Activated naive CD4-positive, alpha-beta T cell treated with anti-CD3 and anti-CD28 coated beads for 36 hours (primary cell): ENCODE measurements at places on chromosomes 3 and 15.

GRCh38 chr3:44198284-44199269 is 43.1 kb upstream of the TOPAZ1 start:
- DNase-seq: peak; percentile 87

GRCh38 chr3:176208915-176209314 is 988.4 kb downstream of the TBL1XR1 start:
- no peak for DNase-seq

DNA sequence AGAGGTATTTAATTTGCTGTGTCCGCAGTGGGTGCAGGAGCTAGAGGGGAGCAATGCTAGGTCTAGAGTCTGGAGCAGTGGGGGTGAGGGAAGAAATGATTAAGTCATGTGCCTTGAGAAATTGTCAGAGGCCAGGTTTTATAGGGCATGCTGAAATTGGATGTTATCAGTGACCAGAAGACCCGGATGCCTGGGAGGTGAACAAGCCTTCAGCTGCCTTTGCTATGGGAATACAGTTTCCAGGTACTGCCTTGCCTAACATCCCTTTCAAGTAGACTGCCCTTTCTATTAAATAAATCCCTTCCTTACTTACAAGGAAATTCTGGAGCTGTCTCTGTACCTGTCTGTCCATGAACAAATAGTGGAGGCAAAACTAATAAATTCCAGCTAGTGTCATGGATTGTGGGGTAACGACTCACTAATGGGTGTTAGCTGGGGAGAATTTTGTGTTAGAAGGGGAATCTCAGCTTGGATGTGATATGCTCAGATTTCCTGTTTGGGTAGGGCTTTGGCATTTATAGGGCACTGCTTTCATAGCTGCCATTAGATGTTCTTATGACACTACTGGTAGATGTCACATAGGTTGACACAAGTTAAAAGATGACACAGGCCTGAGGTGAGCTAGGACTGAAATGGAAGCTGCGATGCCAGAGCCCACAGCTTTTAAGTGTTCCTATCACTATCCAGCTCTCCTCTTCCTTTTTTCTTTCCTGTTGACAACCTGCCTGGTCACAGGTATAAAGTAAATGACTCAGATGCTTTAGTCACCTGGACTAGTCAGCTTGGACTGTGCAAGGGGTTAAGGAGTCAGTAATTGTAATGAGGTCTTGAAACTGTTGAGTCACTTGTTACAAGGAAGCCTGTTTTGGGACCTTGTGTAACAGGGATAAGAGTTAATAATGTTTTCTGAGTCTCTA is 21.3 kb downstream of the CHD2 start:
- peak; percentile 58 for DNase-seq

DNA sequence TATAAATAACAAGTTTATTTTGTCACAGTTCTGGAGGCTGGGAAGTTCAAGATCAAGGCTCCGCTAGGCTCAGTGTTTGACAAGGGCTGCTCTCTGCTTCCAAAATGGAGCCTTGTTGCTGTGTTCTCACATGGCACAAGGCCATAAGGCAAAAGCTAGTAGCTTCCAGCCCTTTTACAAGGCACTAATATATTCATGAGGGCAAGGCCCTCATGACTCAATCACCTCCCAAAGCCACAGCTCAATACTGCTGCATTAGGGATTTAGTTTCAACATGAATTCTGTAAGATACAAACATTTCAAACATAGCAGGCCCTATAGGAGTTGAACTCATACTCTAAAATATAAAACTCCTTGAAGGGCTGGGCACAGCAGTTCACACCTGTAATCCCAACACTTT is 30.2 kb downstream of the ZBTB11 start:
- no peak for DNase-seq

DNA sequence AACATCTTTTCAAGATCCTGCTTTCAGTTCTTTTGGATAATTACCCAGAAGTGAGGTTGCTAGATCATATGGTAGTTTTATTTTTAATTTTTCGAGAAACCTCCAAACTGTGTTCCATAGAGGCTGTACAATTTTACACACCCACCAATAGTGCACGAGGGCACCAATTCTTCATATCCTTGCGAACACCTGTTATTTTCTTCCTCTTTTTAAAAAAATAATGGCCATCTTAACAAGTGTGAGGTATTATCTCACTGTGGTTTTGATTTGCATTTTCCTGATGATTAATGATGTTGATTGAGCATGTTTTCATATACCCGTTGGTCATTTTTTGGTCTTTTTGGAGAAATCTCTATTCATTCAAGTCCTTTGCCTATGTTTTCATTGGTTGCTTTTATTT is 17.6 kb upstream of the CEP152 start:
- no peak for DNase-seq

DNA sequence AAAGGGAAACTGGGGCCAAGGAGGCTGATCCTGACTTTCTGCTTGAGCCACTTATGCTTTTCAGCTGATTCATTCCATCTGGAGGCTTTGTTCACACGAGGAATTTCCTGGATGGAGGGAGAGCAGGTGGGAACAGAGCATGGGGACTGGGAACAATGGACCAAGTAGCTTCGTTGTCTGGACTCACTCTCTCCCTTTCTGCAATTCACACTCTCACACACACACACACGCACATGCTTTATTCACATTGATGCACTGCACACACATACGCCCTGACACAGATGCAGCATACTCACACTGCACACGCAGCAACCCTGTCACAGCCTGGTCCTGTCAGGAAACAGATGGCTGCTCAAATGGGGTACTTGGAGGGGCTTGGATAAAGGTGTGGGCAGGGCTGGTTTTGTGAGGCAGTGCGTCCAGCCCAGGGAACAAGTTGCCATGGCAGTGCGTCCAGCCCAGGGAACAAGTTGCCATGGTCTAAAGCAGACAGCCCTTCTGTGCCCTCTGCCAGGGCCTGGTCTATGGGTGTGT is 19.8 kb upstream of the CHCHD6 start:
- no peak for DNase-seq

DNA sequence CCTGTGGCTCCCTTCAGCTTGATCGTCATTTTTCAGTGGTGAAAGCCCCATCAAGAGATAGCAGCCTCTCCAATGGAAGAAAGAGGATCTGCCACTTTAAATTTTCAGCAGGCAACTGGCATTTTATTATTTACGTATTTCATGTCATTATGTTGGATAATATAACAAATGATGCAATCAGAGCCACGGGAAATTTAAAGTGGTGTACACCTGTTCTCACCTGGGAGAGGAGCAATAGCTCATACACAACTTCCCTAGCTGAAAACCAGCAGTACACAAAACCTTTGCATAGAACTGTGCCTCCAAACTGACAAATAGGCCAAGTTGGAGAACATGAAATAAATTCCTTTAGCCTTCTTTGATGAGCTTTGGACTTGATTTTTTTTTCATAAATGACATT is 136.9 kb downstream of the SATB1 start:
- DNase-seq: no peak

- no peak for DNase-seq
These were observed 128.5 kb upstream of the RBMS3 start for GRCh38 chr3:29152379-29152778.

- DNase-seq: no peak
These were observed 115.0 kb downstream of the NR1D2 start for GRCh38 chr3:24060055-24060454.

- peak; percentile 85 for DNase-seq
These were observed 3.1 kb downstream of the GP5 start for GRCh38 chr3:194395778-194396538.

DNA sequence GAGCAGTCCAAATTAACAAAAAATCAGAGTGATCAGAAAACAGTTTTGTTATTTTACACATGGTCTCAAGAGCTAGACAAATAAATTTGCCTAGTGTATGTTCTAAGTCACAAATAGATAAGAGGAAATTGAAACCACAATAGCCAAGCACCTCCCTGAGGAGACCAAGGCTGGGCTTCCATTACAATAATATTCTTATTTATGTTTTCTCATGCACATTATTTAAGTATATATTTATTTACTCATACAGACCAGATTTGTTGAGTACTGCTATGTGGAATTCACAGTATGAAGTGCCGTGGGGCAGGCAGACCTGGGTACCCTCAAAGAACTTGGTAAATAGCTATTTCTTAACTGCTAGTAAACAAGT is 242.3 kb upstream of the ICE2 start:
- DNase-seq: no peak

GRCh38 chr3:172914854-172915253 is 164.3 kb downstream of the ECT2 start:
- no peak for DNase-seq

DNA sequence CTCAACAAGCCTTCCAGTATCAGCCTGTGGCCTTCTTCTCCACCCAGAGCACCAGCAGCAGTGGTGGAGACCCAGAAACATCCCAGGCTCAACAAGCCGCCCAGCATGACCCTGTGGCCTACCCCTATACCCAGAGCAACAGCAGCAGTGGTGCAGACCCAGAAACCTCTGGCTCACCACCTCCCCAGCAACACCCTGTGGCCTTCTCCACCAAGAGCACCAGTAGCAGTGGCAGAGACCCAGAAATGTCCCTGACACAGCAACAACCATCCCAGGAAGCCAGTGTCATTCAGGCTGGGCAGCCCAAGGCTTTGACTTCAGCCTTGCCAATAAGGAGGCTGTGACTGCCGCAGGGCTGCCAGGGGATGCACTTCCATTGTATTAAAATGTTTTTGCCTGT is 16.3 kb upstream of the EMC3 start:
- DNase-seq: no peak

- DNase-seq: no peak
These were observed 20.4 kb downstream of the CCDC191 start for GRCh38 chr3:114035896-114036295.

DNA sequence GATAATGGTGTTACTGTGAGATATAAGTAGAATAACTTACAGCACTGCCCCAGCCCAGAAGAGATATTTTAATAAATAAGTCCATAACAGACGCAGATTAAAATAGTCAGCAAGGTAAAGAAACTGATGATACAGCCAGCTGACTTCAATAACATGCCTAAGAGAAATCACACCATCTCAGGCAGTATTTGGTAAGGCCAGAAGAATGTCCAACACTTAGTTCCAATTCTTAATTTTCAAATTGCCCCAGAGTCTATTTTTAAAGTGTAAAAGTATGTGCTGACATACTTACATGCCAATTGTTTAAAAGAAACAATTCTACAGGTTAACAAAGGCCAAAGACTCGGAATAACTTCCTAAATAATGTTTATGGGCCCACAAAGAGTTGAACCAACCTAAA is 1.6 kb downstream of the GNB4 start:
- DNase-seq: no peak

GRCh38 chr15:81758818-81759284 is 287.0 kb downstream of the MEX3B start:
- DNase-seq: no peak

DNA sequence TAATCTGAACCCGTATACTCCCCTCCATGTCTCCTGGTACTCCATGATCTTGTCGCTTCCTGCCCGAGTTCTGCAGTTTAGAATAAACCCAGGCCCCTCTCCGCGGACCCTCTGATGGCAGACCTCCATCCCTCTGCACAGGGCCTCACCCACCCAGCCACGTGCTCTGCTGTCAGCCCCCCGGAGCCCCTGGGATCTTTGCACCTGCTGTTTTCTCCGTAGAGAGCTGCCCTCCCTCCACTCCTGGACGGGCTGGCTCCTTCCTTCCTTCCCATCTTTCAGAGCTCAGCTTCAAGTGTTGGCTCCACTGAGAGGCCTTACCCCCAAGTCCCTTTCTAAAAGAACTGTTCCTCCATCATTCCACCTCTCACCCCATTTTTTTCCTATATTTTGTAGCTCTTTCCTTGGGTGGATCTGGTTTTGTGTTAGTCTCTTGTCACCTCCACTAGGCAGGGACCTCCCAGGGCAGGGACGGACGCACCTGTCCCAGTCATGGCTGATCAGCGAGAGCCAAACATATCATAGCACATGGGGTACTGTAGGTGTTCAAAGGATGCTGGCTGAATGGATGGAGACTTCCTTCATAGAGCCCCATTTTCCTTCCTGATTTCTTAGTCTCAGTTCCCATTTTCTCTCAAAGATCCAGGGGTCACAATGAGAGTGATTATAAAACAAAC is 106.6 kb downstream of the VGLL4 start:
- no peak for DNase-seq

- DNase-seq: no peak
These were observed 799 bp upstream of the C2CD4B start for GRCh38 chr15:62165793-62166375.

- DNase-seq: no peak
These were observed 13.4 kb downstream of the ATRIP start for GRCh38 chr3:48459773-48460516.

DNA sequence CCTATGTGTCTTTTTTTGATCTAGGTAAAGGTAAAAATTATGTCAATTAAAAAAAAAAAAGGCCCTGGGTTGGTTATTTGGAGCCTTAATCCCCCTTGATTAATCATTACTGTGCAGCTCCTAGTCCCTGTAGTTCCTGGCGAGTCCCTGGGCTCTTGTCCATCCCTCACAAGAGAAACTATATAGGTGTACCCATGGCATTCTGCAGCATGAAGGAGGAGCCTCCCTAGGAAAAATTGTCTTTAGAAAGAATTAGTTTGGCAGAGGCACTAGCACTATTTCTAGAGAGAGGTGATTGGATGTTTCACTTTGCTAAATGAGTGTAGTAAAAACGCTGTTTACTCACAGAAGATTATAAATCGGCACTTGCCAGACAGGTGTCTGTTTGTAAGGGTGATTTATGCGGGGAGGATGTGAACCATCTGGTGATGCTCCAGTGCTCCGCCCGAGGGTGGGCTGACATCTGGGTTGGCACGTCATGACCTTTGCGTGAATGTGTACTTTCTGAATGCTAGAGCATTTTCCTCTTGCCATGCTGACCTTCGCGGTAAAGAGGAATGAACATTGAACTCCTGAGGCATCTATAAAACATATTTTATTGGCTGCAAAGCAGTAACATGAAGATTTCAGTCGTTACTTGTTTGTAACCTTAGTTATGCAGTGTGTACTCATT is 12.6 kb downstream of the PLCL2 start:
- peak; percentile 80 for DNase-seq

GRCh38 chr15:88467073-88467934 is at the start of the genes MRPL46 and MRPS11:
MRPL46 (minus strand) TSS chr15:88467388; CDS start chr15:88467377, 11 bp downstream.
MRPS11 (plus strand) TSS chr15:88467708; CDS start chr15:88467718, 10 bp downstream.
- DNase-seq: peak; percentile 93

DNA sequence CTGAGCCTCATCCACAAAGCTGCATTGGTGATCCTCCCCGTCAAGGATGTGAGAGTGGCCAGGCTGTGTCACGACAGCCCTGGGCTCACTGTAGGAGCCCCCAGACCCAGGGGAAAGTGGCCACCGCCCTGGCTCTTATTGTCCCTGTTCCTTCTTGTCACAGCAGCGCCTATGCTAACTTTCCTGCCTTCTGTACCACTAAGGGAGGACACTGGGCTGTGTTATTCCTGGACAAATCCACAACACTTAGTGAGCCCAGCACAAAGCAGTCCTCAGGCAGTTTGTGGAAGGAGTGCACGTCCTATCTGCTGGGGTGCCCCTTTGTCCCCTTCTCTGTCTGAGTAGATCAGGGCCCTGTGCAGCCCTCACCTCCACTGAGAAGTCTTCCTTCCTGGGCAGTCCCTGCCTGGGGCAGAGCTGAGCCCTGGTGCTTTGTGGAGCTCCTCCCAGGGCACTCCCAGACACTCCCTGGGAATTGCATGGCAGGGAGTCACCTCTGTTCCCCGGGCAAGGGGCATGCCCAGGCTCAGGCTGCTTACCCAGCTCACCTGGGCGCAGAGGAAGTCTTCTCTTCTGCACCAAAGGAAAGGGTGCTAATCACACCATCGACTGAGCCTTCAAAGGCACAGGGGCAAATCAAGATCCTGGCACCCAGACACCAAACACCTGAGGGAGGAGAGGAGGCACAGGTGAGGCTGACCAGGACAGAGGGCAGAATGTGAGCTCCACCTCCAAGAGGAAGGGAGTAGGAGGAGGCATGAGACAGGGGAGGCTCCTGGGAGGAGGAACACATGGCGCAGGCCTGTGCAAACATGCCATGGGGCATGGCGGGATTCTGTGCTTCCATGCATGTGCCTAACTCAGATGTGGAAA is 138.7 kb downstream of the KLF13 start:
- no peak for DNase-seq

GRCh38 chr15:64051407-64052259 is 5.3 kb upstream of the DAPK2 start:
- DNase-seq: no peak
